Activated naive CD4-positive, alpha-beta T cell treated with anti-CD3 and anti-CD28 coated beads, Interleukin-2, amount 50 U/mL, for 72 hours (primary cell): ENCODE measurements at places on chromosomes 11 and 22. TPM values are rescaled to one million over a fixed set of nuclear protein-coding genes. Genes with fewer than 3 reads are reported as not detected.

LMO1 gene
- not detected for total RNA-seq

MYOD1 gene
- not detected for total RNA-seq

FOLR2 gene
- total RNA-seq, result not detected

MISFA gene
- 0.93 TPM for total RNA-seq

TBC1D22A gene
- 17.8 TPM for total RNA-seq
